ENCODE measurements at places on chromosomes 4 and X.

- DNase-seq: no peak
These were observed 825.8 kb upstream of the LCORL start for GRCh38 chr4:18847249-18847890.

- no peak for DNase-seq
These were observed 326.8 kb downstream of the BMPR1B start for GRCh38 chr4:95084584-95084983.

DNA sequence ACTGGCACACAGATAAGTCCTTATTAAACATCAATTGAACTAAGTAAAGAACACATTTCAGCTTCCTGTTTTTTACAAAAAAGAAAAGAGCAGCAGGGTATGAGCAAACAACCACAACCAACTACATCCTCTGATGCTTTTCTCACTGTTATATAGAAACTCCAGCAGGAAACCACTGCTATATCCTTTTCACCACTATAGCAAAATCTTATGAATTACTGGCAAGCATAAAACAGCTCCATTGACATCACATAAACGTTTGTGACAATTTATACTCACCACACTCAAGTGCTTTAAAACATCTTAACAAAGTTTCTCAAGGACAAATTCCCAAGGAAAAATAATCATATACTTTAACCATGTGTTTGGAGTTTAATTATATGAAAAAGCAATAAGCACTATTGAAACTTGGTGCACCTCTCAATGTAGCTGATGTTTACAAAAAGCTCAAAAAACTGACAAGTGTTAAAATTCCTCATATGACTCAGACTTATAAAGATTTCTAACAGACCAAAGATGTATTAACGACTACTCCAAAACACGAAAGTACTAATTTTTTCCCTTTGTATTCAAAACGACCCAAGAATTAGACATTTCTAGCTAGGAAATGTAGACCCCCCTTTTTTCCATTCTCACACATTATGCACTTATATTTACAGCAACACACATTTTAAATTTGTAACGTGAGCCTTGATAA lies 12.9 kb downstream of the GPRIN3 start:
- DNase-seq: no peak

- no peak for DNase-seq
These were observed 3.0 kb downstream of the ZIC3 start for GRCh38 chrX:137568741-137569469.

GRCh38 chr4:107037199-107037584 lies 1.1 kb upstream of the DKK2 start:
- DNase-seq: no peak

DNA sequence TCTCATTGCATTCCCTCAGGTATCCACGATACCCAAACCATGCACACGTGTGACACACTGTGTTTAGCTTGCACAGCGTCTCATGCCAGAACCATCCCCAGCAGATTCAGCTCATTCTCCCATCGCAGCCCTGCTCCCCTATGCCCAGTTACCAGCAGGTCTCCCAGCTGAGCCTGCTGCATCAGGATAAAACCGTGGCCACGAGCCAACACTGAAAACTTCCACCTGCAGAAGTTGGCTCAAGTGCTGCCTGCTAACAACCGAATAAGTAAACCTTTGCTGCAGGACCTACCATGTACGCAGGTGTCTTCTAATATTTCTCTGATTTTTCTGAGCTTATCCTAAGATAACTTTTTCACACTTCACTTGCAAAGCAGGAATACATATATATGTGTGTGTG lies 120.4 kb upstream of the STS start:
- no peak for DNase-seq

DNA sequence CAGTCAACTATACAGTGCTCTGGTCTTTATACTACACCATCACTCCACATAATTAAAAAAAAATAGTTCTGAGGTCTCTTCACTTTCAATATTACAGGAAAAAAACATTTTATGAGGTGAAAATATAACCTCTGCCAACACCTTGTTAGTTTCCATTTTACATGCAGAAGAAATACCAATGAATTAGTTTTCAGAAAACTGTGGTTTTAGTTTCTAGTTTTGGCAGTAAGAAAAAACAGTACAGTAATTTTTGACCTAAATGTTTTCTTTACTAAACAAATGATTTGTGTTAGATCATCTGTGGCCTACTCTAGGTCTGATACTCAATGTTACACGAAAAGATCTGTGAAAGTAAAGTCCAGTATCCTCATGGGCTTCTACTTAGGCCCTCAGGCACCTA lies 10.0 kb downstream of the SULT1E1 start:
- no peak for DNase-seq

GRCh38 chrX:122591546-122591945 lies 592.5 kb upstream of the GRIA3 start:
- no peak for DNase-seq

GRCh38 chr4:37927434-37927833 lies 32.8 kb upstream of the PTTG2 start:
- no peak for DNase-seq

DNA sequence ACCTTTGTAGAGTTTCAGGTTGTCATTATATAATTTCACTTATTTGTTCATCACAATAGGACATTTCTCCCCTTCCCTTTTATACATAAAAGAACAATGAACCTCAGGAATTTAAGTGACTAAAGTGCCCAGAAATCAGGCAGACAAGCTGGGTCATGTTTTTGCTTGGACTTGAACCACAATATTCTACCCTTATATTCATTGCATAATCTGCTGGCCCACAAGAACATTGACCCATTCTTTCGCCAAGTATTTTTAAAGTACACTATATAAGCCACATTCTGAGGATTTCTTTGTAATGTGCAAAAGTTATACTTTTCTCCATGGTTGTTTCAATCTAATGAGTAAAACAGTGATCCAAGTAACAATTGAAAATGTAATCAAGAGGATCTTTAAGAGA lies 637.5 kb upstream of the SLIT2 start:
- no peak for DNase-seq

DNA sequence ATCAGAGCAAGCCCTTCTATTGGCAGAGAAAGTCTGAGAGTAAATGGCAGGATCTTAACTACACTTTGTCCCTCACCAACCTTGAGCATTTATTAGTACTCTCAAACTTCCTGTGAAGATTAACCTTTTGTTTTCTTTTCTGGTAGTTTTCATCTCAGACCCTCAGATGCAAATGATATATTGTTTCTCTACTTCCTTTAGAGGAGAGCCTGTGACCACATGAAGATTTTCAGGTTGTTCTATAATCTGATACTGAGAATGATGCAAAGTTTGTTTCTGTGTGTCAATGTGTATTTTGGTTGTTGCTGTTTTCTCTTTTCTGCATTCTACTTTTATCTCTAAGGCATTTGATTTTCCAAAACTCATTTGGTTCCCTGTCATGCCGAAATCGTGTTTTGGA lies 165.8 kb upstream of the CYSLTR1 start:
- no peak for DNase-seq
